ENCODE measurements at places on chromosomes 1 and 21. TPM values are rescaled to one million over a fixed set of nuclear protein-coding genes. Genes with fewer than 3 reads are reported as not detected.

Gene BATF3
- 0.55 TPM for total RNA-seq

Gene CFAP74
- not detected for total RNA-seq

Gene REN
- total RNA-seq, result not detected

Gene LHX8
- not detected for total RNA-seq

Gene MRPS6
- total RNA-seq, result 9.4 TPM

Gene IRF6
- 30.3 TPM for total RNA-seq

Measured in renal cortical epithelial cell (primary cell).